ENCODE measurements at places on chromosomes 5 and 9. TPM values are rescaled to one million over a fixed set of nuclear protein-coding genes. Genes with fewer than 3 reads are reported as not detected.

RABGAP1 gene
- 94.0 TPM for total RNA-seq

CSNK1A1 gene
- 148 TPM for total RNA-seq

RELL2 gene
- 17.0 TPM for total RNA-seq

SLCO6A1 gene
- total RNA-seq: 20.4 TPM

GARIN3 gene
- 11.5 TPM for total RNA-seq

C1QTNF3 gene
- 27.1 TPM for total RNA-seq

DELE1 gene
- total RNA-seq: 75.8 TPM

FBP1 gene
- 3.8 TPM for total RNA-seq

PRLR gene
- 2.2 TPM for total RNA-seq

PPP2R2B gene
- 9.8 TPM for total RNA-seq

SLC34A1 gene
- not detected for total RNA-seq

SYK gene
- 30.8 TPM for total RNA-seq

OR1N2 gene
- 0.39 TPM for total RNA-seq

MYOT gene
- 0.43 TPM for total RNA-seq

TAS2R1 gene
- 1.3 TPM for total RNA-seq

OR1Q1 gene
- not detected for total RNA-seq

PCDHGA8 gene
- 8.2 TPM for total RNA-seq

SPINK13 gene
- total RNA-seq: not detected
